Naive thymus-derived CD4-positive, alpha-beta T cell (primary cell): ENCODE measurements at places on chromosomes 7 and 10.

DNA sequence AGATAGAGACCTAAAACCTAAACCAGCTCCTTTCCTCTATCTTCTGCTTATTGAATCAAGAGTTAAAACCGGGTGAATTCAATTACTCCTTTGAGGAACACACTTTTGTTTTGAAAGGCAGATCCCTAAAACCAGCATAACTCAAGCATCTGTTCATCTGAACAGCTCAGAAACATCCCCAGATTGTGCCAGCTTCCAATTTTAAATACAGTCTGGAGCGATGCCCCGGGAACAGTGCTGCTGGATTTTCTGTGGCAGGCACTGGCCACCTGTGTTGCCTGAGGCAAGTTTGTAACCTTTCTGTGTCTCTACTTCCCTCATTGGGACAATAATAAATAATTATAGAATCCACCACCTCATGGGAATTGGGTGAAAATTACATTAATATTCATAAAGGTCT lies 281.4 kb upstream of the NFE2L3 start:
- H3K4me3 ChIP-seq, result no peak overlapping the region
- H3K36me3 ChIP-seq, result no peaks in the 10 kb centered on the region
- DNase-seq, result no peak
- H3K27me3 ChIP-seq, result peaks cover 23% of the 10 kb centered on the region

DNA sequence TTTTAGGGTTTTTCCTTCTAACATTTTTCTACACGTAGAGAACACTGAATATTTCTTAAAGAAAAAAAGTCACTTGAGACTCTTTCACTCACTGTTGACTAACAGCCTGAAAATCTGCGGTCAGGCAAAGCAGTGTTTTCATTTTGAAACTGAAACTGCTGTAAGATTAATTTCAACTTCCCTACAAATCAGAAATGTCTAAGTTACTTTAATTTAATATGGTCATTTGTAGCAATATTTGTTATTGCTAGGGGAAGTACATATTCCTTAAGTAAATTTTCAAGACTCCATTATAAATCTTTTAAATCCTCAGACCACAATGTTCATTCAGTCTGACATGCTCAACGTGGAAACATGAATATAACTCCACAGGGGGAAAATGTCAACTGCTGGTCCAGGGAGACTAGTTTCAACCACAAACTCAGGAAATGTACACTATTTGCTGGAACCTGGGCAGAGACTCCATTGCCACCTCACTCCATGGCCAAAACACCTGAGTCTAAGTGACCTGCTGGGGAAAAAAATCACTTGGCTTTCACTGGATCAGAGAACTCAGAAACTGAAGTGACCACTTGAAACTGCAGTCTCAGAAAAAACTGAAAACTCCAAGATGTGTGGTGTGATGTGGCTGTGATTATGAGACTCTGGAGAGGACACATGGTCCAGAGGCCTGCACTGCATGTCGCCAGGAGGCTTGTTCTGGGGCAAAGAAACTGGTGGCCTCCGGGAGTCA lies 161.2 kb downstream of the TAX1BP1 start:
- no peaks in the 10 kb centered on the region for H3K36me3 ChIP-seq

DNA sequence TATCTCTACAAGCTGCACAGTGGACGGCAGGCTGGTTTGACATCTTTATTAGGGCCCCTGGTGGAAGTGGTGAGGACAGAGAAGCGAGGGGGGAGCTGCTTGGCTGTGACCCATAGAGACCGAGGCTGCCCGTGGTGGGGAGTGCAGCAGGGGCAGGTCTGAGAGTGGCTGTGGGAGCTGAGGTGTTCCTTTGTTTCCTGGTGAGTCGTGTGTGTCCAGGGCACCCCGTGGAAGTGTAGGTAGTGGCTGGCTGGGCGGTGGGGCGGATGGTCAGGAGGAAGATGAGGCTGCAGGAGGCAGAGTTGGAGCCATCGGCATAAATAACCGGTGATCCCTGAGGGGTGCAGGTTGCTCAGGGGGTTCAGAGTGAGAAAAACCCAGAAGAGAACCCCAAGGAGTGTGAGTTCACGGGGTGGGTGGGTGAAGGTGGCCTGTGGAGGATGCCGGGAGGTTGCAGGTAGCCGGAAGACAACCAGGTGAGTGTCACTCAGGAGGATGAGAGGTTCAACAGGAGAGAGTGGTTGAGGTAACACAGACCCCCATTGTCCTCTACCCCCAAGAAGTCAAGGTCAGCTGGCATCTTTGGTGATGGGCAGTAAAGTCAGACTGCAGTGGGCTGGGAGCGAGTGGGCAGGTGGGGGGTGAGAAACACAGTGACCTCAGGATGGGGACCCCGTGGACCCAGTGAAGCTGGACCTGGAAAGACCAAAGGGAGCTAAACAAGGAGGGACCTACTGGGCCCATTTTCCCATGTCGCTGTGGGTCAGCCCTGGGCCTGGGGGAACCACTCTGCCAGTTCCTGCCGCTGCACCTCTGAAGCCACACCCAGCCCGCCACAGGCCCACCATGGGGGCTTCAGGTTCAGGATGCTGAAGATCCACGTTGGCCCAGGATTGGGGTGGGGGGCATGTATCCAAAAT lies 7.8 kb downstream of the ATP6V0E2 start:
- peaks cover 7% of the 10 kb centered on the region for H3K36me3 ChIP-seq
- no peaks in the 10 kb centered on the region for H3K27me3 ChIP-seq
- no peak overlapping the region for H3K27ac ChIP-seq
- DNase-seq, result no peak

- no peaks in the 10 kb centered on the region for H3K36me3 ChIP-seq
- H3K4me3 ChIP-seq, result no peak overlapping the region
- no peak overlapping the region for H3K27ac ChIP-seq
- no peak for DNase-seq
Measured at GRCh38 chr7:91517201-91517785, 253.1 kb downstream of the FZD1 start.

DNA sequence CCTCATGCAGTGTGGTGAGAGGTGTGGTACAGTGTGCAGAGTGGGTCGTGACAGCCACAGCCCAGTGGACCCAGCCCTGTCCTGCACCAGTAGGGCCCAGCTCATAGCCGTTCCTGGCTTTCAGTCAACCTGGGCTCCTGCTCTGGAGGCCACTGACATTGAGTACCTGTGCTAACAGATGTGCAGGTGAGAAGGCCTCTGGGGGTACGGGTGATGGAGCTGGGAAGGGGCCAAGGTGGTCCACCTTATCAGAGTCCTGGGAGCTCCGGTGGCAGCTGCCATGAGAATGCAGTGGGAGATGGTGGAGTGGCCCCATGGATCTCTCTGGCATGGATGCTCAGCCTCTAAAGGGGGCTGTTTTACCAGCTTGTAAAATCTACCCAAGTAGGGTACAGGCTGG lies 6.1 kb upstream of the TBRG4 start:
- H3K36me3 ChIP-seq, result no peaks in the 10 kb centered on the region
- peaks cover 5% of the 10 kb centered on the region for H3K4me1 ChIP-seq
- no peak for DNase-seq
- no peak overlapping the region for H3K4me3 ChIP-seq

DNA sequence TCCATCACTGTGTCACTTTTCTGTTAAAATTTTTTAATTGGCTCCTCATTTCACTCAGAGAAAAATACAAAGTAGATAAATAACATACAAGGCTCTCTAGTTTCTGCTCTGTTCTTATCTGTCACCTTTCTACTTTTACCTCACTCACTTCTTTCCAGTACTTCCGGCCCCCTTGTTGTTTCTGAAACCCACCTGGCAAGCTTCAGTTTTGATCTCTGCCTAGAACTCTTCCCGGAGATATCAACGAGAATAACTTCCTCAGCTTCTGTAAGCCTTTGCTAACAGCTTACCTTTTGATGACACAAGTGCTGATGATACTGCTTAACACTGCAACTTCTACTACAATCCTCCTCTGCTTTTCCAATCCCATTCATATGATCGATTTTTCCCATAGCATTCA lies 566.2 kb downstream of the PCDH15 start:
- H3K27me3 ChIP-seq, result no peaks in the 10 kb centered on the region
- no peak overlapping the region for H3K4me3 ChIP-seq
- no peaks in the 10 kb centered on the region for H3K36me3 ChIP-seq
- no peak for DNase-seq

GRCh38 chr10:31343009-31343408 lies 24.0 kb downstream of the ZEB1 start:
- H3K4me3 ChIP-seq, result no peak overlapping the region
- DNase-seq, result no peak
- no peaks in the 10 kb centered on the region for H3K27me3 ChIP-seq
- no peak overlapping the region for H3K27ac ChIP-seq

DNA sequence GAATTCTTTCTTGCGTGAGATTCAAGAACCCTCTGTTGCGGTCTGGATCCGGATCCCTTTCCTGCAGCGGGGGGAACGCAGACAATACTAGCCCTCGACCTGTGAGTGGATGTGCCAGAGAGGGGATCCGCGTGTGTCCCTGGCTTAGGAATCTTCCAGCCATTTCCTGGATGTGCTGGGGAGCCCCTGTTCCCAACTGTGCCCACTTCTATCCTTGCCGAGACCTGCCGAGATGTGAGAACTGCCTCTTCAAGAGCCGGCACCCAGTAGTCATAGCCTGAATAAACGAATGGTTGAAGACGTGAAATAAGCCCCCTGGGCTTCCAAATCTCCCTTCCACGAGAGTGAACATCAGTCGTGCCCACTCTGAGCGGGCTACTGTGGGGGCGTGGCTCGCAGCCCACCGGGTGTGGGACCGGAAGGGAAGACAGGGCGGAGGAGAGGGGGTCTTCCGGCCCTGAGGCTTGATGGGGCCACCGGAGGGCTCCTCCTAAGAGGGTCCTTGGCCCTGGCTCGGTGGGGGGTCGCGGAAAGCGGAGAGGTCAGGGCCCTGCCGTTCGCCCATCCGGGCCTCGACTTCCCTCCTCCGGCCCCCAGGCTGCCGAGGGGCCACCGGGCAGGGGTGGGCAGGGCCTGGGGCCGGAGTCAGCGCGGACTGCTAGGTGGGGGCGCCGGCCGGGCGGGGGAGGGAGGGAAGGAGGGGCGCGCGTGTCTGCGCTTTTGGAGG lies 1.3 kb upstream of the CCDC136 start:
- H3K4me1 ChIP-seq, result no peaks in the 10 kb centered on the region
- peaks cover 3% of the 10 kb centered on the region for H3K36me3 ChIP-seq
- H3K27me3 ChIP-seq, result no peaks in the 10 kb centered on the region
- peak overlapping the region; percentile 68 for H3K27ac ChIP-seq

DNA sequence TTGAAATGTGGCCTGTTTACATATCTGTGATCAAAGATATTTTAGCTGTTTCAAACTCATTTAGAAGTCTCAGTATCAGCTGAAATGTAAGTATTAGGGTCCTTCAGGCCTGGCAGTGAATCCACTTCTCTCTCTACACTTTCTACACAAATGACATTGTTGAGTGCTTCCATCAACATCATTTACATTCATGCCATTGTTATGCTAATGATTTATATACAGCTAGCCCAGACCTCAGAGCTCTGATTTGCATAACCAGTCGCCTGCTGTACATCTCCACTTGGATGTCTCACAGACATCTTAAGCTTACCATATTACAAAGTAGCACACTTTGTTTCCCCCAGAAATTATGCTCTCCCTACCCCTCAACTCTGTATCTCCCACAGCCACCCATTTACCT lies 71.6 kb downstream of the GSDME start:
- H3K27ac ChIP-seq, result no peak overlapping the region
- no peak for DNase-seq
- no peaks in the 10 kb centered on the region for H3K27me3 ChIP-seq

GRCh38 chr7:44195889-44196288 lies 4.9 kb upstream of the YKT6 start:
- H3K4me1 ChIP-seq, result no peaks in the 10 kb centered on the region
- no peak overlapping the region for H3K27ac ChIP-seq
- H3K36me3 ChIP-seq, result no peaks in the 10 kb centered on the region
- no peak for DNase-seq
- peaks cover 3% of the 10 kb centered on the region for H3K27me3 ChIP-seq
